A549 (cell line): ENCODE measurements at places on chromosomes 3 and 15. TPM values are rescaled to one million over a fixed set of nuclear protein-coding genes. Genes with fewer than 3 reads are reported as not detected.

CD96 gene
- 0.03 TPM in 1 of 3 replicates, not detected in the others for polyA plus RNA-seq

SHISA5 gene
- 86.8 to 90.1 TPM (median 87.5 TPM) in 3 replicates for polyA plus RNA-seq

CDHR4 gene
- polyA plus RNA-seq: 0.52 to 1.1 TPM (median 0.66 TPM) in 3 replicates

PLSCR2 gene
- not detected in 3 replicates for polyA plus RNA-seq

CTXND1 gene
- not detected in 3 replicates for polyA plus RNA-seq

CLDN18 gene
- polyA plus RNA-seq: not detected in 3 replicates

KLF15 gene
- polyA plus RNA-seq: not detected in 3 replicates

CCNB2 gene
- polyA plus RNA-seq: 91.1 to 96.4 TPM (median 94.5 TPM) in 3 replicates

TJP1 gene
- polyA plus RNA-seq: 55.0 to 60.6 TPM (median 60.3 TPM) in 3 replicates

RASGRF1 gene
- 0.07 to 0.26 TPM (median 0.21 TPM) in 3 replicates for polyA plus RNA-seq

GOLGA8Q gene
- 0.12 to 0.36 TPM (median 0.25 TPM) in 3 replicates for polyA plus RNA-seq

GREM1 gene
- 3.4 to 4.4 TPM (median 3.5 TPM) in 3 replicates for polyA plus RNA-seq

FOXB1 gene
- polyA plus RNA-seq: not detected in 3 replicates

SLC51B gene
- 8.6 to 12.2 TPM (median 8.6 TPM) in 3 replicates for polyA plus RNA-seq

P2RY14 gene
- polyA plus RNA-seq: not detected in 3 replicates

C3orf70 gene
- polyA plus RNA-seq: not detected in 3 replicates

CXCR6 gene
- not detected in 3 replicates for polyA plus RNA-seq

XCR1 gene
- polyA plus RNA-seq: not detected in 3 replicates

CFAP20DC gene
- 2.2 to 2.5 TPM (median 2.5 TPM) in 3 replicates for polyA plus RNA-seq

POPDC2 gene
- 0.17 to 0.74 TPM (median 0.54 TPM) in 3 replicates for polyA plus RNA-seq

UROC1 gene
- polyA plus RNA-seq: not detected in 3 replicates

HYAL1 gene
- 0.42 to 0.62 TPM (median 0.54 TPM) in 3 replicates for polyA plus RNA-seq

GBE1 gene
- 36.3 to 39.5 TPM (median 38.1 TPM) in 3 replicates for polyA plus RNA-seq

EHD4 gene
- 8.2 to 9.6 TPM (median 8.9 TPM) in 3 replicates for polyA plus RNA-seq

CCDC39 gene
- not detected in 3 replicates for polyA plus RNA-seq

C3orf80 gene
- polyA plus RNA-seq: 2.0 to 3.7 TPM (median 3.5 TPM) in 3 replicates

ZNF660 gene
- not detected in 3 replicates for polyA plus RNA-seq

FGD5 gene
- polyA plus RNA-seq: not detected in 3 replicates

ISLR gene
- polyA plus RNA-seq: 0.25 to 0.43 TPM (median 0.30 TPM) in 3 replicates

DUOX1 gene
- polyA plus RNA-seq: not detected in 3 replicates

XRN1 gene
- 3.5 to 4.2 TPM (median 3.9 TPM) in 3 replicates for polyA plus RNA-seq

MLF1 gene
- 12.6 to 16.9 TPM (median 13.5 TPM) in 3 replicates for polyA plus RNA-seq

CEP70 gene
- 15.7 to 17.4 TPM (median 16.5 TPM) in 3 replicates for polyA plus RNA-seq
